ENCODE measurements at places on chromosomes 2 and 18. TPM values are rescaled to one million over a fixed set of nuclear protein-coding genes. Genes with fewer than 3 reads are reported as not detected.

The EPHA4 gene
- 25.1 TPM for total RNA-seq

The SELENOI gene
- 43.4 TPM for total RNA-seq

The DHRS9 gene
- total RNA-seq: not detected

The LONRF2 gene
- 2.7 TPM for total RNA-seq

The PLEKHB2 gene
- 55.9 TPM for total RNA-seq

GRCh38 chr18:79680100-79680879 lies 687 bp downstream of the CTDP1 start:
- H3K36me3 ChIP-seq: peaks cover 2% of the 10 kb centered on the region
- DNase-seq: no peak
- peaks cover 4% of the 10 kb centered on the region for H3K4me1 ChIP-seq
- H3K27ac ChIP-seq: no peak overlapping the region
- no peaks in the 10 kb centered on the region for H3K27me3 ChIP-seq

- H3K4me3 ChIP-seq: no peak overlapping the region
- H3K27ac ChIP-seq: no peak overlapping the region
- peak; percentile 51 for DNase-seq
- H3K4me1 ChIP-seq: no peaks in the 10 kb centered on the region
- no peaks in the 10 kb centered on the region for H3K36me3 ChIP-seq
Measured at GRCh38 chr18:79637921-79638909, 41.4 kb upstream of the CTDP1 start.

DNA sequence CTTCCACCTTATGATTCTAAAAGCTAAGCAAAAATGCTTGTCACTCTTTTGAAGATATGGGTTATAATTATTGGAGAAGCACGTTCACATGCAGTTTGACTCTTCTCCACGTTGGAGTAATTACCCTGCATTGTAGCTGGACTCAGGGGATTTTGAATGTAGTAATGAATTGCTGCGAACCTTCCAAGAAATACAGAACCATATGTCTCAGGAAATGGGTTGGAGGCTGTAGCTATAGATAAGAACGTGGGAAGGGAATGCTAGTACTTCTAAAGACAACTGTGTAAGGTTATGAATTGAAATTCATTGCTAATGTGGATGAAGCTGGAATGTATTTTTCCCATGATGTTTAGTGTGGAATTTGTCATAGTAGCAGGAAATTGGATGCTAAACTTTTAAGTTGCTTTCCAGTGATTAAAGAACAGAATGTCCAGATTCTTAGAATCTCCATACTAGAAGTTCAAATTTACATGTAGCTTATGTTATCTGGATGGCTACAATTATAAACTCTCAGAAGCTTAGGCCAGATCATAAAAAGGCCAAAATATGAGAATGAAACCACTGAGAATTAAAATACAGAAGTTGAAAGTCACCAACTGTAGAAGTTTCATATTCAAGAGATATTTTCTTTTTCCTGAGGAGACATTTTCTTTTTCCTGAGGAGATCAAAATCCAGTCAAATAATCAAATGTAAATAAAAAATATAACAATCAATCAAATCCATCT lies 27.3 kb upstream of the SPOPL start:
- H3K4me1 ChIP-seq: no peaks in the 10 kb centered on the region
- no peak overlapping the region for H3K4me3 ChIP-seq
- H3K27me3 ChIP-seq: no peaks in the 10 kb centered on the region
- no peak for DNase-seq
- no peak overlapping the region for H3K27ac ChIP-seq

DNA sequence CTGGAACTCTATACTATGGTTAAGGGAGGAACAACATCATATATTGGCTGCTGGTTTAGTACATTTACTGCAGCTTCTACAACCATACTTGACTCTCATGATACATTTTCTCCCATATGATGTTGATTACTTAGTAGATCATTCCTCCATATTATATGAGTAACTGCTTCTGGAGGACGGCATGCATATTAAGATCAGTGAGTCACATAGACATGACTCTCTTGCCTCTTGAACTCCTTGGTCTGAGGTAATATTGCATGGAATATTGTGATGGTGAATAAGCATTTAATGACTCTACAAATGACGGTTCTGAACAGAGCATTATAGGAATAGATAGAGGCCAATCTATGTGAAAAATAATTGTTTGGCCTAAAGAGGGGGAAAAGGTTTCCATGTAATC lies 418.8 kb upstream of the SPHKAP start:
- no peak overlapping the region for H3K27ac ChIP-seq
- no peaks in the 10 kb centered on the region for H3K27me3 ChIP-seq
- no peak overlapping the region for H3K4me3 ChIP-seq
- H3K4me1 ChIP-seq: no peaks in the 10 kb centered on the region
- H3K36me3 ChIP-seq: no peaks in the 10 kb centered on the region

GRCh38 chr2:102273619-102274211 lies 37.6 kb upstream of the IL1RL1 start:
- no peaks in the 10 kb centered on the region for H3K27me3 ChIP-seq
- no peak for DNase-seq
- peaks cover 6% of the 10 kb centered on the region for H3K36me3 ChIP-seq
- no peaks in the 10 kb centered on the region for H3K4me1 ChIP-seq
- no peak overlapping the region for H3K27ac ChIP-seq
- no peak overlapping the region for H3K4me3 ChIP-seq
